ENCODE measurements at places on chromosomes 7 and 10.

GRCh38 chr7:144404946-144405345 lies 1.5 kb upstream of the NOBOX start:
- no peak for DNase-seq

GRCh38 chr7:85498031-85498430 lies 311.2 kb upstream of the SEMA3D start:
- DNase-seq = no peak

GRCh38 chr7:110105840-110106239 lies 985.1 kb upstream of the LRRN3 start:
- no peak for DNase-seq

GRCh38 chr7:127251036-127251464 lies 1.7 kb downstream of the GRM8 start:
- no peak for DNase-seq

DNA sequence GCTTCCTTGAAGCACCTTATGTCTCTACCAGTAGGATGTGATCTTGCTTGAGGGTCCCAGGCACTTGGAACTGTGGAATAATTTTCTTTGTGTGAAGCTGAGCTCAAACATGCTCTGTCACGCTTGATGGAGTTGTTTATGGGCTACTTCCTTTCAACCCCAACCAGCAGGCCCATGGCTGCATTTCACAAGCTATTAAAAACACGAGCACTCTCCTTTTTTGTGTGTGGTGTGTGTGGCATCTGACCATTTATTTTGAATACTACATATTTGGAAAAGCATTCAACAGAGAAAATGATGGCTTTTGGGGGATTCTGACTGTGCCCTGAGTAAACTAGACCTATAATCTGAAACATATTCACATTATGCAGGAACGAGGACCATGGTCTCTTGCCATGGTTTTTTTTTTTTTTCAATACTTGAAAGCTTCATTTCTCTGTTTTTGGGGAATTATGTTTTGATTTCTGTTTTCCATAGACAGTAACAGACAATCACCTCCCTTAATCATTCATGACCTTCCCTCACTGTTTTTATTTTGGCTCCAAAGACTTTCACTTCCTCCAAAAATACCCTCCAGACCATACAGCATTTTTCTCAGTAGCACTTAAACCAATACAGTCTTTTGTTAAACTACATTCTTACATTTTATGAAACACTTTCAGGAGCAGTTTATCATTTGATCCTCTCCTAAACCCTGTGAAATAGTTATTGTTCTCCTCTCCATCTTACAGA lies 233.6 kb upstream of the BMPER start:
- DNase-seq = no peak

DNA sequence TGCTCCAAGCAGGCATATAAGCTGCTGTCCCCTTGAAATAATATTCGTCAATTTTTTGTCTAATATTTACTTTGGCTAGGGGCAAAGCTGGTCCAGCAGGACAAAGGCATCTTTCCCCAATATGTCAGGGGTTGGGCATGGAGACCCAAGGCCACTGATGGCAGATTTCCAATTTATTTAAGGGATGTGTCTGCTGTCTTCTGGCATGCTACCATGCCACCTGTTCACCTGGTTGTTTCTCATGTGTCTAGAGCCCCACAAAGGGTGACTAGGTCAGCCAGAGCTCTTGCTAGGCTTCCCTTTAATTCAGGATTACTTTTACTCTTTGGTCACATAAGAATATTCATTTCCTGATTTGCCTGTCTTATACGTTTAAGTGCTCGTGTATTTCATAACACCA lies 22.1 kb upstream of the SYPL1 start:
- DNase-seq = no peak

DNA sequence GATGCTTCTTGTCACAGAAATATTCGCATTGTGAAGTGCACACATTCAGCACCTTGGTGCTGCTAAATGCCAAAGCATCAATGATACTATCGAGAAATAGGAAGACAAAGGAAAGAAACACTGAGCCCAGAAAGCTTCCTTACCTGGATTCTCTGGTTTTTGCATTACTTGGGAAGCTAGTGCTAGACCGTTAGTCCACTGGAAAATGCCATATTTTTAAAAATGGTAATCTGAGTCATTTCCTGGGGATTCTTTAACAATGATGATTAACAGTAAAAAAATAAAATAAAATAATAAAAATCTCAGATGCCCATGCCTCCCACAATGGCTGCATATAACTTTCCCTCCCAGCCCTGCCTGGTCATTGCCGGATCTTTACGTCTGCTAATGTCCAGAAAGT lies 420.1 kb upstream of the MGMT start:
- no peak for DNase-seq

GRCh38 chr7:94087664-94088352 lies 83.7 kb upstream of the BET1 start:
- no peak for DNase-seq

DNA sequence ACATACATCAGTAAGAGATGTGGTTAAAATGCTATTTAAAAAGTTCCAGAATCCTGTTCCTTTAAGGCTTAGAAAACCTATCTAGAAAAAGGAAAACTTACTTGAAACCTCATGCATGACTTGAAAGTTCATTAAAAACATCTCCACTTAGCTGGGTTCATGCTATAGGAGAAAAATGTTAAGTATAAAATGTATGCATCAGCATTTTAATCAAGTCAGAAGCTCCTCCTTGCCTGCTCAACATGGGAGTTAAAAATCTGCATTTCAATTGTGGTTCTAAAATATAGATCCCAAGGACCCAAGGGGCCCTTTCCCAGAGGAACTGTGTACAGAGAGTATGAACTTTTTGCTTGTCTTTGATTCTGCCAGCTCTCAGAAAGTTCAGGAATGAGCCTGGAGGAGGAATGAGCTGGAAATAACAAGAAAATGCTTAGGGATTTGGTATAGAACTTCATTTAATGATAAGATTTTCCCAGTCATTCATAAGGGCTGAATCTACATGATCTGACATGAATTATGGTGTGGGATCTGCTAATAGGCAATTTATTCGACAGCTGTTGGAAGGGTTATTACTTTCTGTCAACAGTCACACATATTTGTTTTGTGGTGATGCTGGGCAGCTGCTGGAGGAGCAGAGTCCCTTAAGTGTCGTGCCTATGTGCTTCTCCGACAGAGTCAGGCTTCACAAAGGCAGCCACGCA lies 85.6 kb upstream of the MTPN start:
- no peak for DNase-seq

DNA sequence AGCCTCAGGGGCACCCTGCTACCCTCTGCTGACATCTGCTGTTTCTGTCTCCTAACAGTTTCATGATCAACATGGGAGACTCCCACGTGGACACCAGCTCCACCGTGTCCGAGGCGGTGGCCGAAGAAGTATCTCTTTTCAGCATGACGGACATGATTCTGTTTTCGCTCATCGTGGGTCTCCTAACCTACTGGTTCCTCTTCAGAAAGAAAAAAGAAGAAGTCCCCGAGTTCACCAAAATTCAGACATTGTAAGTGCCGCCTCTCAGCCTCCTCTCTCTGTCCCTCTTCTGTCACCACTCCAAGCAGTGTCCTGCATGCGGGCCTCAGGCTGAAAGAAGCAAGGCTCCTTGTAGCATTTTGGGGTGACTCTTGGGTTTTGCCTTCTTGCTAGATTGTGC lies 39.0 kb downstream of the POR start:
- DNase-seq = no peak

GRCh38 chr10:6255548-6256061 lies 52.9 kb downstream of the PFKFB3 start:
- no peak for DNase-seq

DNA sequence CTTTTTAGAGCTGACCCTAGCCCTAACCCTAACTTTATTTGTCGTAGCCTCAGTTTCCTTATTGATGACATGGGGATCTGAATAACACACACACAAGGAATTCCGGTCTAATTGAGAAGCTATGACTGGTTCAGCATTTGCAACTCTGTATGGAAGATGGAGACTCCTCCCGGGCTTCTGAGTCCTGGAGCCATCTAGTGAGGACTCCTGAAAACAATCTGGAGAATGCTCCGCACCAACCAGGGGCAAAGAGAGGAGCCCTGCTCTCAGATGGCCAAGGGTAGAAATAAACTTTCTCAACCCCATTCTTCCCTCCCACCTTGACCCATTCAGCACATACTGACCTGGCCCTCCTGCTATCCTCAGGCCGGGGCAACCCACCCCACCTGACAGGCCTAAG lies 26.4 kb downstream of the MBL2 start:
- DNase-seq = no peak

- no peak for DNase-seq
Observed at GRCh38 chr7:24388212-24388611, 104.2 kb downstream of the NPY start.

DNA sequence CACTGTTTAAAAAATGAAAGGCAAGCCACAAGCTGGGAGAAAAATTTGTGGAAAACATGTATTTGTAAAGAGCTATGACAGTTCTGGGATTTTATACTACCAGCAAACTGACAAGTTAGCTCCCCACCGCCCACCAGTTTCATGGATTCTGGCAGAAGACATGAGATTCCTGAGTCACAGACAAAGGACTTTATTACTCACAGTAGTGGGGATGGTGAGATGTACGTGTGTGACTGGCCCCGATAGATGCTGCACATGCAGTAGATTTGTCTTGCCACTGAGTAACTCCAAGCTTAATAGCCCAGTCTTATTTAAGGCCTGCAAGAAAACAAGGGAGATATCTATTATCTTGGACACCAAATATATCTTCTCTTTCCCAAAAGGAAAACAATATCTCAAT lies 281.7 kb downstream of the AHR start:
- DNase-seq = no peak

- DNase-seq = no peak
Observed at GRCh38 chr7:100132126-100132525, 5.4 kb downstream of the MBLAC1 start.

GRCh38 chr7:30899630-30900029 lies 12.0 kb upstream of the AQP1 start:
- DNase-seq = no peak

DNA sequence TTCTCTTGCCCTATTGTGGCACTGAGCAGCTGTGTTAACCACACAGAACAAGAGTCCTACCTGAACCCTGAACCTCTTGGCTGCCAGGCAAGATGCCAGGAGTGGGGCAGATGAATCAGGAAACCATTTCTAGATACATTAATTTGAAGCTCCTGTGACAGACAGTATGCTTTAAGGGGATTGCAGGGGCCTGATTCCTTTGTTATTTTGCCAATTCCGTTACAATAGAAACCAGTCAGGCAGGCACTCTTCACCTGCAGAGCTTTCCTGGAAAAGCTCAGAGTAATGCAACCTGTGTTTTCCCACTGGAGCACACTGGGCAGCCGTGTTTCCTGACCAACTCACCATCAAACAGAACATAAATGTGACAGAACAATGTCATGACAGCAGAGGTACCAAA lies 233.1 kb downstream of the BMPER start:
- DNase-seq = no peak

- DNase-seq = no peak
Observed at GRCh38 chr7:129843365-129843898, 109.3 kb downstream of the UBE2H start.

DNA sequence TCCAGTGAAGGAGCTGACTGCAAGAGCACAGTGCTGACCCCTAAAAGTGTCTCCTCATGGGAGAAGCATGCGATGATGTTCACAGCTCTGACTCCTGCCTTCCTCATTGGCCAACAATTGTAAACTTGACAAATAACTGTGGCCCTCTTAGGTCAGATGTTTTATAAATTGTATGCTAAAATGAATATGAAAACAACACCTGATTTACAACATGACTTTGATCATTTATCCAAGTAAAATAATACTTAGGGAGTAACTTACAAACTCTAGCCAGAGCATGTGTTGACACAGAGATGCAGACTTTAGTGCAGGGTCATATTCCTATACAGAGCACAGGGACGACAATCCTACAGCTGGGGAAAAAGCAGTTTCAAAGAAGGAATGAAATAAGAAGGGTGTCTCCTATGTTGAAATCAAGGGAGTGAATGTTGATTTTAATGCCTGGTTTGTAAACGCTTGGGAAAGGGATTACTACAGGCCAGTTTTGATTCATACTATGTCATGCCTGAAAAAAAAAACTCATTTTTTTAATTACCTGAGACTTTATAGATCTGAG lies 391.4 kb upstream of the AKR1E2 start:
- no peak for DNase-seq

DNA sequence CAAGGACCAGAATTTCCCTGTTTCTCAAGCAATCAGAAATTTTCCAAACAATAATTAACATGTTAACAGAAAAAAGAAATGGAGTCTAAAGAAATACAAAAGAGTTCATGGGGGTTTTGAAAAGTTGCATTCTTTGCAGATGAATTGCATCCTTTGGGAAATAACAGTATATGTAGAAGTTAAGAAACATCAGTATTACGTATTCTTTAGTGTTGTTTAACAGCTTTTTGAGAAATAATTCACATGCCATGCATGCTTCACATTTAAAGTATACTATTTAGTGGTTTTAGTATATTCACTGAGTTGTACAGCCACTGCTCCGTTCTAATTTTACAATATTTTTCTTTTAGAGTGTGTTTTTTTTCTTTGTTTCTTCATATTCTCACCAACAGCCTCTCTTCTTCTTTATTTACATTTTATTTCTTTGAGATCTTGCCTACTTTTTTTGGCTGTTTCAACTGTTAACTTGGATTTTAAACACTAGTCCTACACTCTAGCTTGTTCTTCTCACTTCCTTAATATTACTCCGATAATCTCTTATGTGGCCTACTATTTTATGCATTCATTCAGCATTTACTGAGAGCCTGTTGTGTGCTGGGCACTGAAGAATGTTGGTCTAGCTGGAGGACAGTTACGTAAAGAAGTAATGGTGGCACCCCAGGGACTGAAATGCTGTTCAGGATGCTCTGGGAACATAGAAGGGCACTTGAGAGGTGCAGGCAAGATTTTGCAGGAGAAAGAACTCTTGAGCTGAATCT lies 330.1 kb downstream of the EXOC4 start:
- DNase-seq = no peak

DNA sequence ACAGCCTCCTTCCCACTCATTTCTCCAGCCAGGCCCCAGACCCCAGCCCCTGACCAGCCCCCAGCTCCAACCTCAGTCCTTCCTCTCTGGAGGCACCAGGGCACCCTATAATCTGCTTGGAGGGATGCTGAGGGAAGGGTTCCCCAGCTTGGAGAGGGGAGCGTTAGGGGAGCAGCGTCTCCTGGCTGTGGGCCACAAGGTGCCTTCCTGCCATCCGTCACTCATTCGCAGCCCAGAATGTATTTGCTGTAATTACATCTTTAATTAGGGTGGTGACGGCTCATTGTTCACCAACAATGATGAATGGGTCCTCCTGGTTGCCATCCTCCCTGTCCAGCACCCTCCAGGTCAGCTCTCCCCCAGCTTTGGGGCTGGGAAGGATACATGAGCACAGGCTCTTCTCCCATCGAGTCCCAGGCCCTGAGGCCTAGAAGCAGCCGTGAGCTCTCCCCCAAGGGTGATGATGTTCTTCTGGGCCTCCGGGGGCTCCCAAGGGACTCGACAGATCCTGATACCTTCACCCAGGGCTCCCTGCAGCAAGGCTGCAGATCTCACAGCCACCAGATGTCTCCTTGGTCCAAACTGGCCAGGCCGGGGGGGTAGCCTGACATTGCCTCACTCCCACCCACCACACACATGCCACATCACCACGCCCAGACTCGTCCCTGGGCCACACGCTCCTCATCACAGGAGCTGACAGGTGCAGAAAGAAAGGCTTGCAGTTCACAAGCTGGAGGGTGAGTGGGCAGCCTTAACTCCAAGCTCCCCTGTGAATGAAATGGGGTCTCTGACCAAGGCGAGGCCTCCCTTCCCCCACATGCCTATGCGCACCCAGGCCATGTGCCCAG lies 26.8 kb downstream of the POLL start:
- no peak for DNase-seq

GRCh38 chr7:39621784-39622411 lies 1.5 kb upstream of the RALA start:
- DNase-seq = no peak

GRCh38 chr7:99642027-99642426 lies 25.3 kb downstream of the ZSCAN25 start:
- no peak for DNase-seq

GRCh38 chr10:127195041-127195506 lies 1.3 kb downstream of the INSYN2A start:
- DNase-seq = no peak

All from liver (tissue), 10 donors.